ENCODE measurements at places on chromosomes 13 and 19.

- no peak for DNase-seq
Observed at GRCh38 chr13:110779022-110779421, 65.5 kb downstream of the ING1 start.

GRCh38 chr13:69618838-69619237, 488.8 kb upstream of the ATXN8OS start:
- no peak for DNase-seq

DNA sequence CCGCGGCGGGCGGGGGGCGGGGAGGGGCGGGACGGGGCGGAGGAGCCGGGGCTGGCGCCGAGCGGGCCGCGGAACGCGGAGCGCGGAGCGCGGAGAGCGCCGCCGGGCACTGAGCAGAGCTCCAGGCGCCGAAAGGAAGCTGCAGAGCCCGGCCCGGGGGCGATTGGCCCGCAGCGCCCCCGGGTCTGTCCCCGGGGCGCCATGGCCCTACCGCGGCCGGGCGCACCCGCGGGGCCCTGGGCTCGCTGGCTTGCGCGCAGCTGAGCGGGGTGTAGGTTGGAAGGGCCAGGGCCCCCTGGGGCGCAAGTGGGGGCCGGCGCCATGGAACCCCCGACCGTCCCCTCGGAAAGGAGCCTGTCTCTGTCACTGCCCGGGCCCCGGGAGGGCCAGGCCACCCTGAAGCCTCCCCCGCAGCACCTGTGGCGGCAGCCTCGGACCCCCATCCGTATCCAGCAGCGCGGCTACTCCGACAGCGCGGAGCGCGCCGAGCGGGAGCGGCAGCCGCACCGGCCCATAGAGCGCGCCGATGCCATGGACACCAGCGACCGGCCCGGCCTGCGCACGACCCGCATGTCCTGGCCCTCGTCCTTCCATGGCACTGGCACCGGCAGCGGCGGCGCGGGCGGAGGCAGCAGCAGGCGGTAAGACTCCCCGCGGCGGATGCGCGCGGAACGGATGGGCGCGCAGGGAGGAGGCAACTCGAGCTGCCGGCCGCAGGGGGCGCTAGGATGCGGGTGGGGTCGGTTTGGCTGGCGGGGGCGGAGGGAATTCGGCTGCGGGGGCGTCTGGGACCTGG, at the start of gene PDE4A:
Gene PDE4A, plus strand, starts transcription at position 95 of the 796 bp plus-strand sequence. Its CDS starts 227 bp downstream, at position 322.
- DNase-seq: no peak

GRCh38 chr19:55252760-55253663, 5.8 kb downstream of the PPP6R1 start:
- no peak for DNase-seq

DNA sequence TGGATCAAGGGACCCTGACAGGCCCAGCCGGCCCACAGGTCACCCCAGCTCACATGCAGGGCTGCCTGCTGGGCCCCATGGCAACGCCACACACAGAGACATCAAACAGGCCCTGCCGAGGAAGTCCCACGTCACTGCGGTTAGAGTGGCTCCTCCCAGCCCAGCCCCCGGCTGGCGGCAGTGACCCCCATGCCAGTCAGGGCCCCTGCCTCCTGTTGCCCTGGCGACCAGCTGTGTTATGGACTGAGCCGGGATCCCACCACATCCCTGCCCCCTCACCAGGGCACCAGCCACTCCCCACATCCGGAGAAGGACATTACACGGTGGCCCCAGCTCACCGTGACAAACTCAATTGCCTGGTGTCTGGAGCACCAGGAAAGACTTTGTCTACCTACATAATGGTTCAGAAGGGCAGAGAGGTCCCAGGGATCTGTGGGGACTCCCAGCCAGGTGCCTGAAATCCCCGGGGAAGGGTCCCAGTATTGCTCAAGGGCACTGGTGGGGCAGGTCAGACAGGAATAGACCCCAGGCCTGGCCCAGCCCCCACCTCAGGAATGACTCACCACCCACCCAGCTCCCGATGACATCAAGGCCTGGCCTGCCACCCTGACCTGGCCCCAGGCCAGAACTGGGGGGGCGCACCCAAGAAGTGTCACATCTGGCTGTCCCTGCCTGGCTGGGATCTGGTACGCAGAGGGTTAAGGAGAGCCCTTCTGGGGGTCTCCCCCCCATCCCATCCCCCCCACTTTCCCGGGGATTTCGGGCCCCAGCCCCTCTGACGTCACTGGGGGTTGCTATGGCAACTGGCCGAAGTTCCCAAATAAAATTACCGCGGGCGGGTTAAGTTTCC, 30.2 kb upstream of the NANOS3 start:
- DNase-seq: peak; percentile 67

DNA sequence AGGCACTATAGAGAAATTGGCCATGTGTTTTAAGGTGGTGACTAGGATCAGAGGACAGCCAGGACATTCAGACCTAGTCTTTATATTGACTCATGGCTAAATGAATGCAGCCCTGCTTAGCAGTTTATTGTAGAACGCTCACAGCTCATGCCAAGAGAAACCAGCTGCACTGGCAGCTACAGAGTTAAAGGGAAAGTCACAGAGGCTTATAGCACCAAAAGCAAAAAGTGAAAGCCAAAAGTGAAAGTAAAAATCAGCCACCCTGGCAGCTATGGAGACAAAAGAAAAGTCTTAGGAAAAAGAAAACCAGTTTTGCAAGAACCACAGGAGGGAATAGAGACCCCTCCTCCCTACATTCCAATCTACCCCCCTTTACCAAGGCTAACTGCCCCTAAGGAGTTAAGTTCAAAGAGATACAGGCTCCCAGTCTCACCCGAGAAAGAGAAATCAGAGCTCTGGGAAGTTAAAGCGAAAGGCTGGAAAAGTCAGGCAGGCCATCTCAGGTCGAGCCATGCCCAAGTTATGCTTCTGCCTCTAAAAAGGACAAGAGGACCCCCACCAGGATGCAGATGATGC, 99.0 kb downstream of the ZNF429 start:
- DNase-seq: peak; percentile 14

DNA sequence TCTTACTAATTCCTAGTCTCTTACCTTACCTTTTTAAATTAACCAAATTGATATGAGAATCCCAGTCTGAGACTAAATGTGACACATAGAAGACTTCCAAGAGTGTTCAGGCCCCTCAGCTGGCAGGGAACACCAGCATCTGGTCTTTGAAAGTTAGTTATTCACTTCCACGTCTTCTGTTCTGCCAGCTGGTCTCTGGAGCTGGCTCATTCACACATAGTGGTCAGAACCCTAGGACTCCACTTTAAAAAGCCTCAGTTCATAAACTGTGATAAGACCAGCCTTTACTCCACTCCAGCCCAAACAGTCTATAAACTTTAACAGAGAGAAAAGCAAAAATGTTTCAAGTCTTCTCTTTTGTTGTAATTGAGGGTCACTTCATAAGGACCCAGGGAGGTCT, 263.0 kb downstream of the DCT start:
- no peak for DNase-seq

- no peak for DNase-seq
Observed at GRCh38 chr19:39224910-39225309, 19.9 kb downstream of the IFNL3 start.

- no peak for DNase-seq
Observed at GRCh38 chr19:52398081-52398441, 412 bp downstream of the ZNF528 start.

DNA sequence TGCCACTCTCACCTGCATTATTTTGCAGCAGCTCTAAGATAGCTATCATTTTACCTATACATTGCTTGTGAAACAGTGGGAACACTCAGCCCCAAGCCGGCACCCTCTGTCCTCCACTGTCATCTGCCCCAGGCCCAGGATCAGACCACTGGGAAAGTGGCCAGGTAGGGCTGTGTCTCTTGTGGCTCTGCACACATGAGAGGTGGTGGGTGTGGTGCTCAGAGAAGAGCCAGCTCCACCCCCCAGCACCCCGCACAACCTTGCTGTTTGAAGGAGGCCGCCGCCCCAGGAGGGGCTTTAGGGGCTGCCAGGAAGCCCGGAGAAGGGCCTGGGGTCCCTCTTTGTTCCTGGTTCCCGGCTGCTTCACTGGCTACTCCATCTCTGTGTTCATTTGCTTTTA, 26.6 kb downstream of the PPP1R37 start:
- no peak for DNase-seq

DNA sequence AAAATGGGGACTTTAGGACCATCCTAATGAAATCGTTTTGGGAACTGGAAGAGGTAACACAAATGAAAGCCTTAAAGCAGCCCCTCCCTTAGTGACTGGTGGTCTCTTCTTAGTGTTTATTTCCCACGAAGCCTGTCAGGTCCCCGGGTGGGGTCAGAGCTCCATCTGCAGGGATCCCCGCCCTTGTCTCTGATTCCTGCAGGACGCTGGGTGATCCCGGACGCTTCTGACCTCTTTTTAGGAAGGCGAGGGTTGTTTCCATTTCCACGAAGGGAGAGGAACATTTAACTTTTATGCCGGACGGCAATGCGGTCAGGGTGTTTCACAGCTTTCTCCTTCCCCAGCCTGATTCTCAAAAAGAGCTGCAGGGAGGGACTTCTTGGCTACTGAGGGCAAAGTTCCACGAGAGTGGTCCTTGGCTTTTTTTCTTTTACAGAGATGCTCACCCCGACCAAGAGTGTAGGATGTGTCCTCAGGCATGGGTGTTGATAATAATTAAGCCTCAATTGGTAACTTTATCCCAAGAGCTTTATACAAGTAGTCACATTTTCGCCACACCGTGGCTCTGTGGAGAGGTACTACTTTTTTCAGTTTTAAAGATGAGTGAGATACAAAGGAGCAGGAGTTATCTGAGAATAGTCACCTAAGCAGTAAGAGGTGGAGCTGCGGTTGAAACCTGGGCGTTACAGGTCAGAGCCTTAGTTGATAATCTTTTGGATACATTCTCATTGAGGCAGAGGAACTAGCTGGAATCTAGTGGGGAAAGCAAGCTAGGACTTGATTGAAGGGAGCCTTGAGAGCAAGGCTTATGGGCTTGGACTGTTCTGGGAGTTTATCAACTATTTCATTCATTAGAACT, 813 bp downstream of the ZNF284 start:
- DNase-seq: peak; percentile 5

DNA sequence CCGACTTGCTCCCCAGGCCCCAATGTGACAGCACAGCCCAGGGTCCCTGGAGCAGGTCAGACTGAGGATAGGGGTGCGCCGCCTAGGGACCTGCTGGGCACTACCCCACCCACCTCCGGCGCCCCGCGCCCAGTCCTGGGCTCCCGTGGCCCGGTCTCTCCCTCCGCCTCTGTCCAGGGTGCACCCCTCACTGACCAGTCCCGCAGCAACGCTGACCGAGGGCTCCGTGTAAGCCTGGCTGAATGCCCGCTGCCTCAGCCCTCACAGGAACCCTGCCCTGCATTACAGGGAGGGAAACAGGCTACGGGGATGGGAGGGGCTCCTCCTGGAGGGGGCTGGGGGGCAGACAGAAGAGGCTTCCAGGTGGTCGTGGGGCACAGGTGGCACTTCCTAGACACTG, 31.7 kb downstream of the GPX4 start:
- no peak for DNase-seq

GRCh38 chr13:45105895-45106294, 14.4 kb upstream of the GTF2F2 start:
- DNase-seq: no peak

DNA sequence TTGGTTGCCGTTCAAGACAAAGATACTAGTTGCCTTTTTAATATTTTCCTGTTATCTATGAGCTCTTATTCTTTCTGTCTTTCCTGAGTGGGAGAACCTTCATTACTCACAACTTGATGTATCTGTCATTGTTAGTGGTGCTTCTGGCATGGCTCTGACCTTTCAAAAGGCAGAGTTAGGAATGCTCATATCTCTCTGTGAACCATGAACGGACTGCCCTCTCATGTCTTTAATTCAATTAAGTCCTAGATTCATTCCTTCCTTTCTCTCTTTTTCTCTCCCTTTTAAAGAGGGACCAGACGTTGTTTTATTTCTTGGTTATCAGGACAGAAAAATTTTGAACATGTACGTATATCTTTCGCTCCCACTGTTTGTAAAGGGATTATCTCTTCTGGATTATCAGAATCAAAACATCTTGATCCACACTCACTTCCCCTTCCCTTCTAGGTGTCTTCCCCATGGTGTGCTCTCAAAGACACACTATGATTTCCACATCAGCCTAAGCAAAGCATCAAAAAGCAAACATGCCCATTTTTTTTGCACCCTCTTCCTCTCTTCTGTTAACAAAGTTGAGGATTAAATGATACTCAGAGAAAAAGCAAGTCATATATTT, 90.3 kb downstream of the LRCH1 start:
- DNase-seq: no peak

DNA sequence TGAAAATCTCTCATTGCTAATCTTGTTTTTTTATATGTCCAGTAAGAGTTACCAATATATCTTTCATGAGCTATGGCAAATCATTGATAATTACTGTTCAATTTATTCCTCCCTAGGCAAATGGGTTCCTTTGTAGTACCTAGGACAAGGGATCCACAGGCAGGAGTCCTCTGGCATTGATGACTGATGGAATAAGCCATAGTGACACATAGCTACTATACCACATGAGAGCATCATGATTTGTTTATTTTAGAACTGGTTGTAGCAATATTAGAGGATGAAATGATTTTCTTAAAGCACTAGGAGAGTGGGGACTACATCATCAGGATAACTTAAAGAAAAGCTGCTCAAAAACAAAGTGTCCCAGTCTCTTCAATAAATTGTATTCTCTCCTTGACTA, 21.7 kb upstream of the MAB21L1 start:
- DNase-seq: no peak

DNA sequence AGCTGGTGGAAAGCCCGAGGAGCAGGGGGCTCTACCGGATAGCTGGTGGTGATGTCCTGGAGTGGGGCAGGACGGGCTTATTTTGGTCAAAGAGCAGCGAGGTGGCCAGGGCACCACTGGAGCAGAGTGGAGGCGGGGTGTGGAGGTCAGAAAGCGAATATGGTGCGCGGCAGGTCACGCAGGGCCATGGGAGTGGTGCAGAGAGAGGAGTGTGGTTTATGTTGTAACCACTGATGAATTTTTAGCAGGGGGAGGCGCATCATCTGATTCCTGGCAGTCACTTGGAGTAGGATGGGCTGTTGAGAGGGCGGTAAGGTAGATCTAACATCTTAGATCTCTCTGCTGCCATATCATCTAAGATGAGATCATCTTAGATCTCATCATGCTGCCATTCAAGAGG, 1.4 kb upstream of the ZNF414 start:
- no peak for DNase-seq

GRCh38 chr19:33610588-33610987, 11.2 kb upstream of the CHST8 start:
- no peak for DNase-seq

DNA sequence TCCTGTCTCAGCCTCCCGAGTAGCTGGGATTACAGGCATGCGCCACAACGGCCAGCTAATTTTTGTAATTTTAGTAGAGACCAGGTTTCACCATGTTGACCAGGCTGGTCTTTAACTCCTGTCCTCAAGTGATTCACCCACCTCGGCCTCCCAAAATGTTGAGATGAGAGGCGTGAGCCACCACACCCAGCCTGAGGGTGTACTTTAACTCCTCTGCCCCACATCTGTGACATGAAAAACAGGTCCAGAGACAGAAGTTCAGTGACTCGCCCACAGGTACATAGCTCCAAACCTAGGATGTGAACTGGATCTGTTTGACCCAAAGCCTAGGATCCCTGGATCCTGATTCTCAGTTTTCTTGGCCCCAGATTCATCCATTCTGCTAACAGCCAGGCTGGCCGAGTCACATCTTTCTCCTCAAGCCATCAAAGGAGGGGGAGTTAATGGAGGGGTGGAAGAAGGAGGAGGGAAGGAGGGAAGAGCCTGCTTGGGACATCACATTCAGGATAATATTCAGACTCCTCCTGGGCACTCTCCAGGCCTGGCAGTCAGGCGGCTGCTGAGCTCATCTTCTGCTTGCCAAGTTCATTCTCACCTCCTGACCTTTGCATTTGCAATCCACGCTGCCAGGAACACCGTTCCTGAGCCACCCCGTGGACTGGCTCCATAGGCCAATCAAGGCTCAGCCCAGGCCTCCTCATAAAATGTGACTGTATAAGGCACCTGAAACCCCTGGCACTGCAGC, 3.1 kb downstream of the SPC24 start:
- DNase-seq: no peak

GRCh38 chr13:46348961-46349360, 38.1 kb downstream of the RUBCNL start:
- no peak for DNase-seq

Measured in pons (tissue), 1 donor.